ENCODE measurements at places on chromosomes 1 and 21.

- peak; percentile 47 for DNase-seq
Observed at GRCh38 chr1:26417111-26417759, 6.6 kb downstream of the LIN28A start.

- no peak for DNase-seq
Observed at GRCh38 chr1:178436899-178437298, 59.9 kb downstream of the CLEC20A start.

GRCh38 chr1:228291906-228292608 is 84.2 kb downstream of the OBSCN start:
- DNase-seq, result no peak

GRCh38 chr1:27380766-27381733 is 2.1 kb downstream of the CD164L2 start:
- DNase-seq, result no peak

- DNase-seq, result no peak
Observed at GRCh38 chr1:228737601-228738041, 2.3 kb downstream of the RHOU start.

GRCh38 chr1:191675856-191676783 is 482.1 kb upstream of the RGS18 start:
- DNase-seq, result no peak

- no peak for DNase-seq
Observed at GRCh38 chr1:54465351-54465811, 59.2 kb upstream of the SSBP3 start.

DNA sequence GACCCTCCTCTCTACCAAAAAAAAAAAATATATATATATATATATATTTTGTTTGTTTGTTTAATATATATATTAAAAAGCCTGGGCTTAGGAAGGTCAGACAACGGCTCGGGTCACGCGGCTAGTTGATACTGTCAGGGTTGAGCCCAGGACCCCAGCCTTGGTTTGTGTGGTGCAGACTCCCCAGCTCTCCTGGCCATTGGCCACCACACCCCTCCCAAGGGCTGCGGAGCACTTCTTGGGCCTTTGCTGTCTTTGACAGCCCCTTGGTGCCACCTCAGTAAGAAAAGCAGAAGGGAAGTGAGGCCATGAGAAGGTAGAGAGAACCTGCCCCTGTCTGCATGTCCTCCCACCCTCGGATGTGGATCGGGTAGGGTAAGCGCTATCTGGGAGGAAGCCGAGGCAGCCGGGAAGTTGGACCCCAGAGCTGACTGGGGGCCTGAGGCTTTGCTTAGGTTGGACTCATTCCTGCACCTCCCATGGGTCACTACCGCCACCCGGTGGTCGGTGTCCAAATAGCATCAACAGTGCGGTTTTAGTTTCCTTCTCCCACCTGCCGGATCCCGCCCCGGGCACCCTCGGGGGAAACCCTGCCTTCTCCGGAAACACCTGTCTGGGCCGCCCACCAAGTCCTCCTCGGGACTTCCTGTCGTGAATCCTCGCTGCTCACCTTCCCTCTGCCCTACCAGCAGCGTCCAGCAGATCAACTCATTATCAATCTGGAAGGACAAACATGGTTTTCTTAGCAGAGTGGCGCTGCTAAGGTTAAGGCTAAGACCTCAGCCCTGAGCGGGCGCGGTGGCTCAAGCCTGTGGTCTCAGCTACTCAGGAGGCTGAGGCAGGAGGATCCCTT is 29.8 kb upstream of the GNPAT start:
- DNase-seq, result peak; percentile 44

- DNase-seq, result no peak
Observed at GRCh38 chr1:2368053-2368744, 23.2 kb downstream of the MORN1 start.

DNA sequence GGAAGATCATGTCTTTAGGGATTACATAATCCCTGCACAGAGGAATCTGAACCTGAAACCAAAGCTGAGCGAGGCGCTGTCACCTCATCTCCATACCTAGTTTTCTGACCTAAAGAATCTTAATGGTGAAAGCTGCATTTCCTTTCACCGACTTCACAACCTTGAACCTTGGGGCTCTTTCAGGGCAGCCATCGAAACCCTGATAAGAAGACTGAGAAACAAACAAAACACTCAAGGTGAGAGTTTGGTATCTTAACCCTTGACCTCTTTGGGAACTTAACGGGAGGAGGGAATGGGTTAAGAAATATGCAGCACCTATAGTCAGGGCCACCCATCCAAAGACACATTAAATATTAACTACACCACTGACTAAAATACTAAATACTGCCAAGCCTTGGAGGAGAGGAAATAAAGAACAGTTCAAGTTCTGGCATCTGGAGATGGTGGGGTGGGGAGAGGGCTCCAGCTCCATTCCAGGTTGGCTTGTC is 2.0 kb downstream of the C1orf116 start:
- no peak for DNase-seq

DNA sequence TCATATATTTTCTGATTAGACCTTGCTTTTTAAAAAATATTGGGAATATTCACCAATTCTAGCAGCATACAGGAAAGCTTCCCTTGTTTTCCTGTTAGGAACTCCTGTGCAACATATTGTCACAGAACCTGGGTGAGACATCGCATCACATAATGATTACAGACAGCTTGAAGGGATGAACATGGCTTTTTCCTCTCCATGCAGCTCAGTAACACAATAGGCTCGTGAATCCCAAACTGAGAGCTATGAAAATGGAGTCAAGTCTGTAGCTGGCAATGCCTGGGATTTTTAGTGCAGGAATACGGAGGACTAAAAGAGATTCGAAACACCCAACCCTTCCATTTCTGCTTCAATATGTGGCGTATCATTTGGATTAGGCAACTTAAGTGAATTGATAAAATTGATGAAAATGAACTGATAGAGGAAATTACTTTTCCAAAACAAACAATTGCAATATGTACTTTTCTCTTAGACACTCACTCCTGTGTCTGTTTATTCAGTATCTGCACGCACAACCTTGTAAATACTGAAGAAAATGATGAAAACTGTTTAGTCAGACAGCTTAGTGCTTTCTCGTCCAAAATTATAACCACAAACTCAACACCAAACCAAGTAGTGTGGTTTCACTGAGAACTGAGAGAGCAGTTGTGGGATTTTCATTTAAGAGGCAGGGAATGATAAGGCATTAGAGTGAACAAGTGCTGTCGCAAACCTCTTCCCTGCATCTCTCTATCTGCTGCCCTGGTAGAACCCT is 250.4 kb downstream of the PTBP2 start:
- DNase-seq, result no peak

GRCh38 chr1:85605484-85606413 is 25.2 kb downstream of the CCN1 start:
- no peak for DNase-seq

DNA sequence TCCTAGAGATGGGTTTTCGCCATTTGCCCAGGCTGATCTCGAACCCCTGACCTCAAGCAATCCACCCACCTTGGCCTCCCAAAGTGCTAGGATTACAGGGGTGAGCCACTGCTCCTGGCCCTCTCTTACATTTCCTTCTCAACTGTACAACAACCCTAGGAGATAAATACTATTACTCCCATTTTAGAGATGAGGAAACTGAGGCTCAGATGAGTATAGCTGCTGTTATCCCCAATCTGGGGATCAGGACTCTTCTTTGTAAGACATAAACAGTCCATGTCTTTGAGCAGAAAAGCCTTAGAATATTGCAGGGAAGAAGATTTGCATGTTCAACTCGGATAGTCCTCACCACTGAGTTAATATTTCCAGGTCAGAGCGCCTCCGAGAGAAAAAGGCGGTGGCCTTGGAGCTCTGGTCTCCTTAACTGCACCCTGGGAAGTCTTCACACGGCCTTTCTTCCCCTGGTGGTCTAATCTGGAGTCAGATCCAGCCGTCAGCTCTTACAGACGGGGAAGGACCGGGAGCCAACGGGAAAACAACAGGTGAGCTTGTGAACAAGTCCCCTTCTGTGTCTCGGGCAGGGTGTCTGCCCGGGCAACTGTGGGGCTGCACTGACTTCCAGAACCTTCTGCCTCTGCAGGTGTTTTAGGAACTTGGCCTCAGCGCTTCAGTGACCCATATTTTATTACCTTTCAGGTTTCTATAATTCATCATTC is 5.9 kb upstream of the OLIG1 start:
- no peak for DNase-seq

GRCh38 chr1:162926906-162927305 is 65.9 kb upstream of the CCDC190 start:
- DNase-seq, result no peak

- DNase-seq, result no peak
Observed at GRCh38 chr1:109383854-109384253, 13.9 kb downstream of the SORT1 start.

DNA sequence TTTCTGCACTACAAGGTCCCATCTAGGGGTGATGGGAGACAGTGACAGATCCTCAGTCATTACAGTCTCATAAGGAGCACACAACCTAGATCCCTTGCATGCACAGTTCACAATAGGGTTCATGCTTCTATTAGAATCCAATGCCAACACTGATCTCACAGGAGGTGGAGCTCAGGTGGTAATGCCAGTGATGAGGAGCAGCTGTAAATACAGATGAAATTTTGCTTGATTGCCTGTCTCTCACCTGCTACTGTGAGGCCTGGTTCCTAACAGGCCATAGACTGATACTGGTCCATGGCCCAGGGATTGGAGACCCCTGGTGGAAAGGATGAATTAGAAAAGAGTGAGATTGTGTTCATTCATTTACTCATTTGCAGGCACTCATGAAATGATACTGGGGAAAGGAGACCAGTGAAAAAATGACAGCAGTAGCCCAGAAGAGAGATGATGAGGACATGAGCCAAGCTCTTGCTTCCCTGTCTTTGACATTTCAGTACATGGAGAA is 251.6 kb upstream of the DUSP10 start:
- DNase-seq, result no peak

DNA sequence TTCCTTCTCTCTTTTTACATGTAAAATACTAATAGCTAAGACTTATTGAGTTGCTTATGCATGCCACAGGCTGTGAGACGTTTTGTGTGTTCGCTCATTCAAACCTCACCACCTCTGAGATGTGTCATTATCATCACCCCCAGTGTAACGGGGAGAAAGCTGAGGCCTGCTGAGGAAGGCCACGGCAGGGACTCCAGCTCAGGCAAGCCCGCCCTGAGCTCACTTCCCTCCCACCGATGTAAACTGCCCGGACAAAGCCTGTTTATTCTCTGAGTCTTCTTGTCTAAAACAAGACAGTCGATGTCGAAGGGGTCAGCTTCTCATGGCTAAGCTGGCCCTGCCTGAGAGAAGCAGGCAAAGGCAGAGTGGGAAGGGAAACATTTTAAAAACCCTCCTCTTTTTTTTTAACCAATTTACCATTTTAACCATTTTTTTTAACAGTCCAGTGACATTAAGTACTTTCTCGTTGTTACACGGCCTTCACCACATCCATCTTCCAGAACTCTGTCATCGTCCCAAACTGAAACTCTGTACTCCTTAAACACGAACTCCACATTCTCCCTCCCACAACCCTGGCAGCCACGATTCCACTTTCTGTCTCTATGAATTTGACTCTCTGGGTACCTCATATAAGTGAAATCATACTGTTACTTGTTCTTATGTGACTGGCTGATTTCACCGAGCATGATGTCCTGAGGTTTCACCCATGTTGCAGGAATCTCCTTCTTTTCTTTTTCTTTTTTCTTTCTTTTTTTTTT is 204.8 kb upstream of the GALNT2 start:
- DNase-seq, result no peak

GRCh38 chr1:35808450-35809113 is 766 bp downstream of the AGO4 start:
- DNase-seq, result peak; percentile 55

DNA sequence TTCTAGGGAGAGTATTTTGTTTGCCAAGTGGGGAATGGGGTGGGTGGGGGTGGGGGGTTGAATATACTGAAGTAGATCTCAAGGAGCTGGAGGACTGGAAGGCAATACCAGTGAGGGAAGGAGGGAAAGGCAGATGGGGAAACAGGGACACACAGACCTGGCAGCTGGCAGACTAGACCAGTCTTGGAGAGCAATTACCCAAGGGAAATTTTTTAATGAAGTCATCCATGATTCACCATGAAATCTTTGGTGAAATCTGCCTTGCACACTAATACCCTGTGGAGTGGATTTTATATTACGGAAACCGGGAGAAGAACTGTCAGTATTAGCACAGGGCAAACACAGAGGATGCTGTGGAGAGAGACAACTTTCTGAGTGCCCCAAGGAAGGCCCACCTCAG is 29.7 kb upstream of the MARK1 start:
- DNase-seq, result no peak

- DNase-seq, result no peak
Observed at GRCh38 chr21:32772281-32773047, 909 bp upstream of the PAXBP1 start.

GRCh38 chr1:183163316-183163715 is 22.7 kb upstream of the LAMC2 start:
- no peak for DNase-seq

GRCh38 chr1:10171105-10171767 is 39.1 kb upstream of the KIF1B start:
- DNase-seq, result no peak

- no peak for DNase-seq
Observed at GRCh38 chr1:162010175-162010506, 13.5 kb downstream of the OLFML2B start.

GRCh38 chr1:69700770-69701169 is 133.0 kb downstream of the LRRC7 start:
- DNase-seq, result no peak

DNA sequence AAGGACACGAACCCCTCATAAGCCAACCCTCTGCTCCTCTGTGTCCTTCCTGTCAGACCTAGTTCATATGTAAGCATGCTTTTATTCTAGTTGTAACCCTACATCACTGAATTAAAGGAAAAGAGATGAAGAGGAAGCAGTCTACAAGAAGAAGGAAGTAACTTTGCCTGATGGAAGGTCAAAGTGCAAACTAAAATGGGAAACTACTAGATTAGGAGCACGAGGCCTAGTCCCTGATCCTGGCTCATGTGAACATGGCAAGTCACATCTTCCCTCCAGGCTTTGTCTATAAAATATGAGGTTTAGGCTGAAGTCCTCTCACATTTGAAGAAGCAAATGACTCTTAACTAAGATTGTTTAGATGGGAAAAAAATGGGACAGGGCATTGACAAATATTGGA is 13.2 kb downstream of the ZMYND12 start:
- DNase-seq, result no peak

GRCh38 chr1:166233750-166234366 is 67.1 kb upstream of the FAM78B start:
- DNase-seq, result no peak

DNA sequence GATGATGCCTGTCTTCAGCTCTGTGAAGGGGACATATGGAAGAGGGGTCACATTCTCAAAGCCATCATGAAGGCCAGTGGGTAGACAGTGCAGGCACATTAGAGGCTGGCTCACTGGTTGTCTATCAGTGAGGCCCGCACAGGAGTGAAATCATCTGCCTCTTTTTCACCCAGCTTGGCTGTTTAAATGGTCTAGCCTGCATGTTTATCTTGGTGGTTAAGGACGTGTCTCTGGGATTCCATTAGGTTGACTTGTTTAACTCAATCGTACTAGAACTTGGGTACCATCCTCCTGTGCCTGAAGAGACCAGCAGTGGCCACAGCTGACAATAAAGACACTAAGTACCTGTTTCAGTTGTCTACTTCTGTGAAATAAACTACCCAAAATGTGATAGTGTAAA is 219.3 kb downstream of the PLPP3 start:
- DNase-seq, result no peak

GRCh38 chr1:162916407-162916806 is 55.4 kb upstream of the CCDC190 start:
- DNase-seq, result no peak

GRCh38 chr21:26964170-26964778 is 2.6 kb downstream of the ADAMTS5 start:
- DNase-seq, result no peak

GRCh38 chr1:71080230-71080738 is 551 bp downstream of the ZRANB2 start:
- DNase-seq, result no peak
